ENCODE measurements at places on chromosomes 4 and X.

DNA sequence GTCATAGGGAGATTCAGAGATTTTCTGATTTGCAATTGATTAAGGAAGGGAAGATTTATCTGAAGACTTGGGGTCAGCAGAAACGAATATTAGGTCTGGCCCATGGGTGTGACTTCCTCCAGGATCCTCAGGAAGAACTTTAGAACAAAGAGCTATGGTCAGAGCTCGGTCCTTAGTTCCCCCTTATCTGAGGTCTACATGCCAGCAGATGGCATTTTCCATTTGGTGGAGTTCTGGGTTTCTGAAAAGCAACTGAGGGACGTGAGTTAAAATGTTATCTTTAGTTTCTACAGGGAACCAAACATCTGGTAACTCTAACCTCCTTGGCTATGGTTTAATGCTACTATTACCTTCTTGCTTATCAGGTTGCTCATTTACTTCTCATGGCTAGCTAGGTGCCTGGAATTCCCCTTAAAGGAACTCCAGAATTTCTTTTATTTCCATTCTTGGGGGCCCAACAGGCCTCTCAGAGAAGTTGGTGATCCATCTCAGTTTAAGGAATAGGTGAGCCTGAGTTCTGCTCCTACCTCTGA, 40.7 kb downstream of the KLF3 start:
- no peak for DNase-seq

DNA sequence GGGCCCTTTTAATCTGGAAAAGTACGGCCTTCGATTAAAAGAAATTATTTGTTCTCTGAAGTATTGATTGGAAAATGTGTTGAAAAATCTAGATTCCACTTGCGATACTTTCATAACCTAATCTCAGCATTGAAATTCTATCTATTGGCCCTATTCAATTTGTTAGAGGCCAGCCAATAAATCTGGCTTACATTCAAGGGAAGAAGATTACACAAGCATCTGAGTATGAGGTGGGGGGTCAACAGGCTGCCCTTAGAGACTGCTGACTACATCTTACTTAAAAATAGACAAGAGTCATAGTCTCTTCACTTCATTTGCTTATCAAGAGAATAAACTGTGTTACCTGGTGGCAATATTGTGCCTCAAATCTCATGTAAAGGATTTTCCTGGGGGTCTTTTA, 248.0 kb upstream of the KCNIP4 start:
- no peak for DNase-seq

DNA sequence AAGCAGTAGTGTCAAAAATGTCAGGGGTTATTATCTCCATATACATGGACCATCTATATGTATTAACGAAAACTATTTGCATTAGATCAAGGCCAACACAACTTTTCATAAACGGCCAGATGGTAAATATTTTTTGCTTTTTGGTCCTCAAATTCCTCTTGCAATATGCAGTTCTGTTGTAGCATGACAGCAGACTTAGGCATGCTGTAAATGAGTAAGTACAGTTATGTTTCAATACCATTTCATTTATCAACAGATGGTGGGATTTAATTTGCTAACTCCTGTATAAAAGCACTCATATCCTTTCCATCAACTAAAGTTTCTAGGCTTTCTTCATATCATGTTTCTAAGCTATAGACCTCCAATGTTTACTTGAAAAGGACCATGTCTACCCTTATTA, 208.1 kb downstream of the ANKRD50 start:
- DNase-seq = no peak

DNA sequence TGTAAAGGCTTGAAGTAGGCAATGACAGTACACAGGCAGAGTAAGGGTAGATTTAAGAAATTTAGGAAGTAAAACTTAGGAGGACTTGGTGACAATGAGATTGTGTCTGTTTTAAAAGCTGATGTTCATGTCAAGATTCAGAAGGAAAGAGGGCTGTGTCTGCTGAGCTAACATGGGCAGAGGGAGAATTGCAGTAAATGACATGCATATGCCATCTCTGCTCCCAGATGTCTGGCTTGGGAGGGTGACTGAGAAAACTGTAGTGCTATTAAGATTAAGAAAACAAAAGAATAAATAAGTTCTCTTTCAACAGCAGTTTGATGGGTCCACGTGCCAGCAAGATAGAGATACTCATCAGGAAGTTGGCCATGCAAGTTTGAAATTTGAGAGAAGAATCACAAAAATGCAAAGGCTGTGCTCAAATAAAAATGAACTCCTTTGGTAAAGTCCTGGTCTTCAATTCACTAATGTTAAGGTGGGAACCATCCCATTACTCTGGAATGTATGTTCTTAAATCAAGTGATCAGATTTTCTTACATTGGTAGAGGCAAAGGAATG, 7.2 kb downstream of the NFXL1 start:
- no peak for DNase-seq

DNA sequence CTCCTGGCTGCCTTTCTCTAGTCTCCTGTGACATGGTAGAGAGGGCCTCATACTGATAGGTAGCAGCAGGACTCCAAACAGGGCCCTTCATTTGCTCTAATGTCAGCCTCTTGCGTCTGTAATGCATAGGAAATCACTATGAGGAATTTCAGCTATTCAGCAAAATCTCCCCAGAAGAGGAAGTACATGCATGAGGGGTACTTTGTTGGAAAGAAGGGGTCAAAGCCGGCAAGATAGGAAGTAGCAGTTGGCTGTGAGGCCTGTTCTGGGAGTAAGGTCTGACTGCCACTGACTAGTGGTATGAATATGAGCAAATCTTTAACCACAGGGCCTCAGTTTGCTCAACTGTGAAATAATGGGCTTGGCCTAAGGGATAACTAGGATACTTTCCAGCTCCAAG, 283.2 kb downstream of the ARHGAP10 start:
- no peak for DNase-seq

- DNase-seq = no peak
Measured at GRCh38 chr4:174134361-174134760, 149.1 kb downstream of the FBXO8 start.

GRCh38 chrX:40887476-40887875, 152.1 kb upstream of the MED14 start:
- no peak for DNase-seq

DNA sequence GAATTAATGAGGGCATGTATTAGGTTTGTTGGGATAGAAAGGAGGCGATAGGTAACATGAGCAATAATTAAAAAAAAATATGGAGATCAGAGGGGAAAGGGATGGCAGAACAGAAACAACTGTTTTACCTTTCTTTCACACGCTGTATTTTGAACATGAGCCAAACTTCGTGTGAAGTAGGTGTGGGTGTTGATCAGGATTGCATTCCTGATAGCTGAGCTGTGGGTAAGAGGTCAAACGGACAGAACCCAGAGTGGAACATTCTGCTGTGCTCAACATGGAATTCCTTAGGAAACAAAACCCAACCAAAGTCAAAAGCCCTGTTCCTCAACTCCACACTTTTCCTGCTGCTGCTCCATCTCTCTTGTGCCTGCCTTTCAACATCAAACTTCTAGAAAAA, 162.5 kb upstream of the CASK start:
- no peak for DNase-seq

DNA sequence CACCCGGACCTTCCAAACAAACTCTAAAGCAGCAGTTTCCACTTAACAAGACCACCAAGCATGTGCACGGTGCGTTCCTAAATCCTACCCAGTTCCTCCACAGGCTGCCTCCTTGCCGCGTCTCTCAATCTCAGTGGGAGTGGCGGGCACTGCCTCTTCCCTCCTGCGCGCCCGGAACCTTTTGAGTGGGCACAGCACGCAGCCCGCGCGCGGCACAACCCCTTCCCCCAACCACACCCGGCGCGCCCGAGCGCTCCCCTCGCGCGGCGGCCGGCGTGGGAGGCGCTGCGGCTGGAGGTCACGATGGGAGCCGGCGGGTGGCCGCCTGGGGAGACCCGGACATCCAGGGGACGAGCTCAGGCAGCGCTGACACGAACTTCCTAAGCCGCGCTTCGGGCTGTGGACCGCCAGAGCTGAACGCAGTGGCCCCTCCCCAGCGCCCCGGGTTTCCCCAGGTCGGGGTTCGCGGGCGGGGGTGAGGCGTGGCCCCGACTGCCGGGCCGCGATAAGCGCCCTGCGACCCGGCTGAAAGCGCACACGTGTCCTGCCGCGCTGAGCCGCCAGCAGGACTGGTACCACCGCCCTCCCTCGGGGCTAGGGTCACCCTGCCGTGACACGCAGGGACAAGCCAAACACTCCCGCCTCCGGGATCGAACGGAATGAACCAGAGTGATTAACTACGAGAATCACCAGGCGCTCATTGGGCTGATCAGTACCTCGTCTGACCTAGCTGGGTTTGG, at the start of gene ABCG2:
Gene ABCG2, minus strand, starts transcription at position 151 of the 740 bp plus-strand sequence. CDS start 18,644 bp downstream, outside the sequence.
- no peak for DNase-seq

DNA sequence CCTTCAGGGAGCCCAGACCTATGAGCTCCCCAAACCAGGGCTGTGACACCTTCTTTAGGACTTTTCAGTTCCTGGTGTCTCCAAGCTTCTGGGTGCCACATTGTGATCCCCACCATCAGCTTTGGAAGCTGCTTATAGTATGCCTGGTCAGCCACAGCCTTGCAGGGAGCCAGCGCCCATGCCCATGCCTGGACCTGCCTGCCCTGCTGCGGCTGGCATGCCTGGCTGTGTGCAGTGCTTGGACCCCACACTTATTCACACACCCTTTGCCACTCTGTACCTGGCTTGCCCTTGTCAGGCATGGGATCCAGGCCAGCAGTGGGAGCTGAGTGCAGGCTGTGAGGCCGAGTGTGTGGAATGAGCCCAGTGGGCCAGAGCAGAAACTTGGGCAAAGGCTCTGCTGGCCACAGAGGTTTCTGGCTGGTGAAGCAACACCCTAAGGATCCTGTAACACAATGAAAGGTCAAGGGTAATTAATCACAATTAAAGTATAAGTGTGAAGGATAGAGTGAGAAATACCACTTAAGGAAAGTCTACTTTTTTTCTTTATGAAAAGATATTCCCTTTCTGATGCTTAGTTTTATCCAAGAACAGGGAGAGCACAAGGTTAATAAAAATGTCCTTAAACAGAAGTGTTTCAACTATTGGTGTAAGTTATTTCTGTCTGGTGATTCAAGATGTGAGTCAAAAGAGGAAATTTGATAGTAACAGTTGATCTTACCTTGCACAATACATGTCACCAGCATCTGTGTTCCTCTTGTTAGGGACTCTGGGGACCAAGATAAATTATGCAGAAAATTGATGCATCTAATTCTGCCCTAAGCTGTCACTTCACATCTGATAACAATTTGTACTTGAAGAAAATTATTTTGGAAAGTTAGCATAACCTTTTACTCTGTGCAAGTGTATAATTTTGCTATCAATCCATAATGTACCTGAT, 161.8 kb downstream of the FAM47A start:
- DNase-seq = no peak

- DNase-seq = no peak
Measured at GRCh38 chrX:9476810-9477575, 12.1 kb downstream of the TBL1X start.

- DNase-seq = no peak
Measured at GRCh38 chrX:113802837-113803236, 781.0 kb upstream of the HTR2C start.

DNA sequence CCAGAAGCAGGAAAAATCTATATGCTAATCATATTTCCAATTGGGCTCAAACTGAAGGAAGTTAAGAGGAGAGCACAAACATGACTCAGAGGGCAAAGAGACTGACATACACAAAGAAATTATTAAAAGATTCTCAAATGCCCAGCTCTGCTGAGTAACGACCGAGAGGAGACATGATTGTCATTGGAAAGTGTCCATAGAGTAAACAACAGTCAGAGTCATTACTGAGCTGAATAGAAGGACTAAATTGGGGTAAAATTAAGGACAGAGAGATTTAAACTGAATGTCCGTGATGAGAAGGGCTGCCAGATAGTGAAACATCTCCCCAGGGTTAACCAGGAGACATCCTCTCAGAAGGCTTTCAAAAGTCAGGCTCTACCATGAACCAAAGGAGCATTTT, 111.2 kb upstream of the GALNT7 start:
- no peak for DNase-seq

GRCh38 chr4:81040012-81040659, 9.6 kb downstream of the BMP3 start:
- peak; percentile 36 for DNase-seq

DNA sequence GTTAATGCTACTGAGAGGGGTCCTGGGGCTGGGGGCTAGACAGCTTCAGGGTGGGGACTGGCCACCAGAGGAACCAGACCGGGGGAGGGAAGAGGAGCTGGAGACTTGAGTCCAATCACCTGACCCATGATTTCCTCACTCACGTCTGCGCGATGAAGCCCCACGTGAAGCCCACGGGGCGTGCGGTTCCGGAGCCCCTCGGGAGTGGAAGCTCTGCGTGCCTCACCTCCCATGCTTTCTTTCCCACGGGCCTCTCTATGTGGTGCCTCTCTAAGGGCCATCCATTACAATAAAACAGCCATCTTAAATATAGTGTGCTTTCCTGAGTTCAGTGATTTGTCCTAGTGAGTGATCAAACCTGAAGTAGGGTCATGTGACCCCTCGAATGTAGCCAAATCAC, 119.9 kb downstream of the ENPP6 start:
- DNase-seq = no peak
